Fibroblast of skin of left biceps (primary cell): ENCODE measurements at places on chromosomes 3 and 15.

DNA sequence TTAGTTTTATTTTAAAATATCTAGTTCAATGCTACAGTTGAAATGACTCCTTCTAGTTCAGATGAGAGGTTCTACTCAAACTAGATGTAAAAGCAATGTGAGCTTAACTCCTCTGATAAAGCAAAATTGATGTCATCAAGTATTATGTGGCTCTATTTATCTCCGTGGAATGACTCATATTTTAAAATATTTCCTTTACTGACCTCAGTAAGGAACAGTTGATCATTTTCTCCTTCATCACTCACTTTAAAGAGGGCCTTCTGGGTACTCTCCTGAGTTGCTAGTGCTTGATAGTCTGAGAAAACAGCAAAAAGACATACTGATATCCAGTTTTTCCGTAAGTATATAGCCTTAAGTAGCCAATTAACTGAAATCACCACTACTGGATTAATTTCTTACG lies 1099.3 kb downstream of the ROBO2 start:
- no peak for DNase-seq

GRCh38 chr3:17039594-17039993 lies 154.8 kb downstream of the PLCL2 start:
- peak; percentile 53 for DNase-seq

DNA sequence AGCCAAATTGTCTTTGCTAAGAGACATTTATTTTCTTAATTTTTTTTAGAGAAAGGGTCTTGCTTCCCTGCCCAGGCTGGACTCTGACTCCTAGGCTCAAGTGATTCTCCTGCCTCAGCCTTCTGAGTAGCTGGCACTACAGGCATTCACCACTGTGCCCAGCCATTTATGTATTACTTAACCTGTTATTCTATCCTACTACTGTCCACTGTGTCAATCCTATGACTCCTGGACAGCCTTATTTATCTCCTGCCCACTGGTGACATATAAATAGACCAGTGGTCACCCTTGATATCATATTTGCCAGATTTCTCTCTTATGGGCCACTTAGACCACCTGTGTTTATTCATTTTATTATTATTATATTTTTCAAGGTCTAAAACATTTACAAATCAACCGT lies 161.4 kb downstream of the ROBO1 start:
- DNase-seq: no peak

- no peak for DNase-seq
Measured at GRCh38 chr15:71224024-71224423, 108.8 kb downstream of the THSD4 start.

- no peak for DNase-seq
Measured at GRCh38 chr3:182117131-182117530, 405.4 kb downstream of the SOX2 start.

DNA sequence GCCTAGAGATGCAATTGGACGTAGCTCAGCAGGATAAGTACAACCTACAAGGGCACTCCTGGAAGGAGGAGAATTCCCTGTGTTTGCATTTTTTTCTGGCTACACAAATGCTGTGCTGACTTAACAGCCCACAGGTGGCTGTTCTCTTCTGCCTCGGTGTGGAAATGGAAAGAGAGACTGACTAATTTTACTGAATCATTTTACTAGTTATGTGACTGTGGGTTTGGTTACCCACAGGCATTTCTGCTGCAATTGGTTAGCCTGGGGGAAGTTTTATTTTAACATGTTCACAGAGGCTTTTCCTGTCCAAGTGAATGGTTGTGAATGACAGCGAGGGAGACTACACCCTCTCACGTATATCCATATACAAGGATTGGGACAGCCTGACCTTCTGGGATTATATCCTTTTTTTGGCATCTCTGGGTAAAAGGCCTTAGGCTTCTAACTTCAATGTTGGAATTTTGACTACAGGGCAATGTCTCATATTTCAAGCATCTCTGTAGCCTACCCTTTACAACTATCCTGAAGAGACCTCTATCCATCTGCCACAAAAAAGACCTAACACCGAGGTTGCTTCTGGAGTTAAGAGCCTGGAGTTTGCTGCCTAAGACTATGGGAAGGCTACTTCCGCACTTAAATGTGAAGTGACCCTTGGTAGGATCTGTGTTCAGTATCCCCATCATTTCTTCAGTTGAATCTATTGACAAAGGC lies 67.2 kb upstream of the TP63 start:
- DNase-seq: peak; percentile 83

GRCh38 chr15:52540374-52541012 lies 11.8 kb upstream of the MYO5A start:
- no peak for DNase-seq

- no peak for DNase-seq
Measured at GRCh38 chr3:119781330-119782198, at the start of gene NR1I2. TSS of gene NR1I2 (plus strand) at chr3:119782101.

DNA sequence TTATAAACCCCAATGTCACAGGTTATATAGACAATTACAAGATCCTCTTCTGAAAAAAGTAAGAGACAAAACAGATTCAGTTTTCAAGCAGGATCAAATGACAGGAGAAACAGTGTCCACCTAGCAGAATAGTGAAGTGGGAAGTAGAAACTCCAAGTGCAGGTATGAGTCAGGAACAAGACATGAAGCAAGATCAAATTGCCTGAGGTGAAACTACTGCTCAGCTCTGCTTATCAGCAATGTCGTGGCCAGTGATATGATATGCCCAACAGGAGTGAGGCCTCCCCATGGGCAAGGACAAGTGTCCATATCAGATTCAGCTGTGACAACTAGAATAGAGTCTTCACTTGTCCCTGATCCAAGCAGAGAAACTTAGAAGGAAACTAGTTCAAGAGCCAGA lies 100.0 kb downstream of the ZMAT3 start:
- no peak for DNase-seq

GRCh38 chr15:69758291-69758771 lies 305.7 kb downstream of the RPLP1 start:
- no peak for DNase-seq

DNA sequence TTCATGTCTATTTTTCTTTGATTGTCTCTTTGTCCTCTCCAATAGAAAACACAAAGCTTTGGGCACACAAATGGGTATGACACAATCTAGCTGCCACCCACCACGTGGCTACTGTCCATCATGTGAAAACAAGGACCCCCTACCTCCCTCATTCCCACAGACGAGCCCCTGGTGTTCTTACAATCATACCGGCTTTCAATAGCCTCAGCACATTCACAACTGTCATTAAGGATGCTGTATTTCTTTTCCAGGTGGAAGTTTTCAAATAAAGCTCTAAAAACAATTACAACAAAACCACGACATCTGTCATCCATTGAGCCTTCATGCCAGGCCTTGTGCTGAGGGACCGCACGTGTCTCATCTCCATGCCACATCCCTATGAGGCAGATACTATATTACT lies 552.6 kb upstream of the ADAMTS9 start:
- DNase-seq: no peak

GRCh38 chr15:101131489-101132389 lies 120.1 kb downstream of the CHSY1 start:
- no peak for DNase-seq

DNA sequence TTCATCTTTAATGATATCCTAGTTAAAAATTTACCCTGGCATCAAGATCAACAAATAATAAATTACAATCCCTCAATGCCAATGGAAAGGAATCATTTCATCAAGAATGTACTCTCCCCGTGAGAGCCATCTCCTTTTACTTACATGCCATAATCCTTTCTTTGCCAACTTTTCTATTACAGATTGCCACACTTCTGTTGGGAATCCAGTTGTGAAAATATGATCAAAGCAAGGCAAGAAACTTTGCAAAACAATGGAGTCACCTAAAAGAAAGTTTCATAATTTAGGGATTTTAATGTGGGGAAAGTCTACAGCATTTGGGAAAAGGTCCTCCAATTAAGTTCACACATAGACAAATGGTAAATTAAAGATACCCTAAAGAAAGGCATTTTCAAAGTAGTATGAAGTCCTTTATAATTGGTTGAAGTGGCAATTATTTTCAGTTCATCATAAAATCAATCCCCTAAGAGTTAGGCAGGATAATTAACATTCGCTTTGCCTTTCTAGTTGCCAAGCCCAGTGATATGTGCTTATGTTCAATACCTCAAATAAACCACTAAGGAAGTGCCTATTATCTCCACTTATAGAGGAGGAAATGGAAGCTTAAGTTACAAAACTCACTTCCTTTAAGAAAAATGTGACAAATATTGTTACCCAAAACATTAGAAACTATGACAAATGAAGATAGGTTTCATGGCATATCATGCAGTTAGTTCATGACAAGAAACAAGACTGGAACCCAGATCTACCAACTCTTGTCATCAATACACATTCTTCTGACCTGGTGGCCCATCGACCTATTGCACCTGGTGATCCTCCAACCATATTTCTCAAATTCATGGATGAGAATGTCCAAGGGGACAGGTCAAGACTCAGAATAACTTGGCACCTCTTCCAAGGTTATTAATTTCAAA lies 49.1 kb downstream of the TRANK1 start:
- DNase-seq: no peak

- DNase-seq: no peak
Measured at GRCh38 chr3:151814588-151814987, 672 bp downstream of the AADAC start.

DNA sequence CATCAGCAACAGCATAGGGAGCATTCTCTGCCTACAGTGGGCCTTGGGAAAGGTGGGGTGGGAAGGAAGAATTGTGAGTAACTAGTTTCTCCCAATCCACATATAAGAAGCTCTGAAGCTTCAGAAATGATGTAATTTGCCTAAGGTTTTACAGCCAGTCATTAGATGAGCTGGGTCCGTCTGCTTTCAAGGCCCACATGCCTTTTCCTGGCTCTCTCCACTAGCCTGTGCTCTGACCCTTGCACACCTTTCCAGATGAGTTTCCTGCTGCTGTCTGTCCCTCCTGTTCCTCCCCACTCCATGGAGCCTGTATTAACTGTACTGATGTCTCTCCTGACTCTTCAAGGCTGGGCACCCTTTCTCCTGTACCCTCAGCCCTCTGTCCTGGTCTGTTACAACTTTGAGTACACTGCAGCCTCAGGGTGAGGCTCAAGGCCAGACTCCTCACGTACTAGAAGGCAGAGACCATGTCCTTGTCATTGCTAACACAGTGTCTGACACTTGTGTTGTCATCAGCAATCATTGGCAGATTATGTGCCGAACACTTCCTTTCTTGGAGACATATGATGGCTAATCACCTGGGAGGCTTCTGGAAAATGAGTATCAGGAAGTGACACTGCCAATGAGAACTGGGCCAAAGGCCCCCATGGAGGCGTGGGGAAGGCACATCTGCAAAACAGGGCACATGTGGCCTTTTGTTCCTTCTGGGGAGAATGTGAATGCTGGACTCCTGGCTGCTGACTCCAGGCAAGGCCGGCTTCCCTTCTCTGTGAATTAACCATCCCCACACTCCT lies 6.6 kb downstream of the TM6SF1 start:
- no peak for DNase-seq

DNA sequence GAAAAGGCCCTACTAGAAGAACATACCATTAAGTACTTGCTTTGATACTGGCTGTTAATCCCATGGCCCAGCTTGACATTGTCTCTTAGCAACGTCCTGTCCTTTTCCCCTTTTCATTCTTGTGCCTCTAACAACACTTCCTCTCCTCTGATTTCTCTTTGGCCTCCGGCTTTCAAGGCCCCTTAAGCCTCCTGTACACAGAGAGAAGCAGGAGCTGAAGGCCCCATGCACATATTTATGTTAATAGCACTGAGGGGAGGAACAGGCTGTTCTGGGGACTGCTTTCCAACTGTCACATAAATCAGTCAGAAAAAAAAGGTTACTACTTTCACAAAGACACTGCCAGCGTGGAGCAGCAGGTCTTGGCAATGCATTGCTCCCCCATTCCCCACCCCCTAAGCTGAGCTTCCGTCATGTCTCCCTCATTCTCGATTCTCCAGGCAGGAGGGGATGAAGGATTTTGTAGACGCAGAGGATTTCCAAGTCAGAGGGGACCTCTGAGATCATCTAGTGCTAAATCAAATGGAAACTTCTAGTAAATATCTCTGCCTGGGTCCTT lies 257.4 kb upstream of the ADAMTS9 start:
- DNase-seq: no peak

DNA sequence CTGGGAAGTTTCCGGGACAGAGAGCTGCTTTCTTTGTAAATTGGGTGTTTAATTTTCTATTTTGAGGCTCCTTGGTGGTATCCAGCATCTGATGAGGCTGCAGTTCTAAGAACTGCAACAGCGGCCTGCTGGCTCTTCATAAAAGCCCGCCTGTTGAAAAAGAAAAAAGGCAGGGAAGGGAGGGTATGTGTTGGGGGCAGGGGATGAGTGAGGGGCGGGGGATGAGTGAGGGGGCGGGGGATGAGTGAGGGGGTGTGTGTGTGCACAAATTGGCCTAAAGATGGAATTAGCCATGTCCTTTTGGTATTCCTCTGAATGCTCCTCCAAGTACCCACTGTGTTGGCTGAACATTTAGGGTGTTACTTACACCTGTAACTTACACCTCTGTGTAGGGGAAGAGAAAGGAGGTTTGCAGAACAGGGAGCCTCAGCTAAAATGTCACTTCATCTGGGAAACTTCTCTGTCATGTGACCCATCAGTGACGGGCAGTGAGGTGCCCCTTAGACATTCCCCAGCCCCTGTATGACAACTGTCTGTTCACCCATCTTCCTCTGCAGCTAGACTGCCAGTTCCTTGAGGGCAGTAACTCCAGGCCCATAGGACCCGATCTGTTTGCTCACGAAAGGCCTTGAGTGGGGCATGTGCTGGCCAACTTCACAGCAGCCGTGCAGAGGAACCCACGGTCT lies 57.6 kb downstream of the LRIG1 start:
- DNase-seq: no peak

DNA sequence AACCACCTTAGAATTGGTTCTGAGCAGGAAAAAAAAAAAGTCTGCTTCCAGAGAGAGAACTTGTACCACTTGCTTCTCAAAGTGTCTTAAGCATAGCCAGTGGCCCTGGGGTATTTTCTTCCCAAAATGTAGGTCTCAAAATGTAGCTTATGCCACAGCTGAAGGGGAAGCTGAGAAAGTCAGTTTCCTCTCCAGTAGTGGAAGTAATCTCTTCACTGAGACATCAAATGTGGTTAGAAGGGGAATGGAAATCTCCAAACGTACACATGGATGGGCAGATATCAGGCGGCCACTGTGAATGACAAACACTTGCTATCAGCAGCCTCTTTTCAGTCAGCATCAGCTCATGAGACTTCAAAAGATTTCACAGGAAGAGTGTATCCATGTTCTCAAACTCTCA lies 841.2 kb downstream of the TUSC7 start:
- DNase-seq: no peak

GRCh38 chr15:52856286-52856685 lies 66.2 kb upstream of the ONECUT1 start:
- no peak for DNase-seq

DNA sequence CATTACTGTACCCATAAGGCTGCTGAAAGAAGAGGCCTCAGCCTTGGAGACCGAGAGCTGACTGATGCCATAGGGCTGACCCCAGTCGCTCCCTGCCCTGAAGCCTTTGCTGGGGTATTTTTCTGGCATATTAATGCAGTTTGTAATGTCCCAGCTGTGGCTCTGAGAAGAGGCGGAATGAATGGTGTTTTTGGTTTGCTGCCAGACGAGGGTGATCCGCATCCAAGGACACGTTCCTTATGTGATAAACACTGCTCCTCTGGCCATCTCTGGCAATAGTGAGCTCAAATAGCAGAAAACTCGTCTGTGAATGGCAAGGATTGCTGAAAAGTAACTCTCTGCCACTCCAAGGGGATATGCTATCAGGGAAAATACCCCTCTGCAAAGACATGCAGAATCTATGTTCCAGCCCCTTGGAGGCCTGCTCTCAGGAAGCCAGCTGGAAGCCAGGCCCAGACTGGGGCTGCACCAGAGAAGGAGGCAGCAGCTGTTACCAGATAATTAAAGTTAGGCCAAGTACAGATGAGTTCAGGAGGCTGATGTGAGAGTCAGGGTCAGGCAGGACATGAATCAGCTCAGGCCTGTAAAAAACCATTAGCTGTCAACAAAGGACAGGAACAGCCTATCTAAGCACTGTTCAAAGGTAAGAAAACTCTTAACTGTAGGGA lies 28.9 kb upstream of the KLHL6 start:
- DNase-seq: no peak
